Glutamatergic neuron (in vitro differentiated cells): ENCODE measurements at places on chromosomes 16 and 17.
A peak's percentile ranks its signal among the peaks of the same experiment; 100 is the strongest.

DNA sequence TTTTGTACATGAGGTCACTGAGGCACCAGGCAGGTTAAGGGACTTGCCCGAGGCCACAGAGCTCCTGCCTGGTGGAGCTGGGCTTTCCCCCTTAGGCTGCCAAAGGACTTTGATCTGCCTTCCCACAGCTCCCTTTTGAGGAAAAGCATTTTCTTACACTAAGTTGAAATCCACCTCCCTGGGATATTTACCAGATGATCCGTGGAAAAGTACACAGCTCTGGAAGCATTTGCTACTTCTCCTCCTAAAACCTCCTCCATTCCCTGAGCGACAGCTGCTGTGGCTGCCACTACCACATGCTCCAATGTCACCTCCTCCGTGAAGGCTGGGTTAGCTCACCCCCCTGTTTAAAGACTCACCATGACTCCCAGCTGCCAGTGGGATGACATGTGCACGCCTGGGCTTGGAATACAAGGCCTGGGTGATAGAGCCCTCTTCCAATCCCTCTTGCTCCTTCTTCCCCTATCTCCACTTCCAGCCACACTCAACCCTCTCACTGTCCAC, 1.2 kb upstream of the MPRIP start:
- DNase-seq: peak; percentile 79

DNA sequence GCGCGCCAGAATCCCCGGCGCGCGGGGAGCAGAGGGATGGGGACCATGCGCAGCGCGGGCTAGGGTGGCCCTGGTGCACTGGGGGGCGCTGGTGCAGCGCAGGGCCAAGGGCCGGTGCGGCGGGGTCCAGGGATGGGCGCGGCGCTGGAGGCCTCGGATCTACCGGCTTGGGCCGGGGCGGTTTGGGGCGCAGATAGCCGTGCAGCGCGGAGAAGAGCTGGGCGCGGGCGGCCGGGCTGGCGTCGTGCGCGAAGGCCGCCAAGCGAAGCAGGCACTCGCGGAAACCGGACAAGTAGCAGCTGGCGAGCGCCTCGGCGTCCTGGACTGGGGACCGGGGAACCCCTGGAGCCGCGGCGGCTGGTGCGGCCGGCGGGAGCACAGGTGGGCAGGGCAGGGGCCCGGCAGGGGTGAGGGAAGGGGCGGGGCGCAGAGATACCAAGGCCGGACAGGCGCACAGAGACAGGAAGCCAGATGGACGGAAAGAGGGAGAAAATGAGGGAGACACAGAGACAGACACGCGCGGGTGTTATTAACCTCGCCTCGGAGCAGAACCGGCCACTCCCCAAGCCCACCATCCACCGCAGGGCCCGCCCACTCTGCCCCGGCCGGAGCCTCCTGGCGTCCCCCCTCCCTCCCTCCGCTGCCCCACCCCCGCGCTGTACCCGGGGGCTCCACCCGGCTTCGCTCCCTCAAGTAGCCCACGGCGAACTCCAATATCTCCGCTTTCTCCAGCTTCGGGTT, 2.1 kb downstream of the HES7 start:
- peak; percentile 75 for DNase-seq

GRCh38 chr17:27496005-27496404, 39.8 kb downstream of the KSR1 start:
- DNase-seq: no peak

DNA sequence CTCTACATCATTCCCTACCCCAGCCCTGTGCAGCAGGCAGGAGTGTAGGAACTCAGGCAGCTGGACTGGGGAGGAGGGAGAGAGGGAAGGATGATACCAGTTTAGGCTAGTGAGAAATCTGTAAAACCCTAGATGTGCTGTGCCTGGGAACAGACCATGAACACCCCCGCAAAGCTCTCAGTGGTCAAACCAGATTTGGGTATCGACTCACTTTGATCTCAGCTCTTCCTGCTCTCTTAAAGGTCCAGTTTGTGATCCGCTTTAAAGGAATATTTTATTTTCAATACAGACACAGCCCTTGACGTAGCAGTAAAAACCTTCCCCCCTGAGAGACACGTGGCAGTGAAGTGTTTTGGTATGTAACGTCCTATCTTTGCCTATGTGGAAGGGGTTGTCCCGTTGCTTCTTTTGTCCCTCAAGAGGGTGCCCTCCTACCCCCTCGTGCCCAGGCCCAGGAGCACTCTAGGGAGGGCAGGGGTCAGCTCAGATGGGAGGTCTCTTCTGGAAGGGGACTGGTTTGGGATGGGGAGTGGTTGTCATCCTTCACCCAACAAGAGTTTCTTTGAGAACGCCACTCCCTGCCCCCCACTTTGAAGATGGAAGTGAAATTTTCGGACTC, 19.3 kb upstream of the TBX2 start:
- no peak for DNase-seq

GRCh38 chr17:45345246-45345553, 28.4 kb upstream of the MAP3K14 start:
- DNase-seq: no peak

DNA sequence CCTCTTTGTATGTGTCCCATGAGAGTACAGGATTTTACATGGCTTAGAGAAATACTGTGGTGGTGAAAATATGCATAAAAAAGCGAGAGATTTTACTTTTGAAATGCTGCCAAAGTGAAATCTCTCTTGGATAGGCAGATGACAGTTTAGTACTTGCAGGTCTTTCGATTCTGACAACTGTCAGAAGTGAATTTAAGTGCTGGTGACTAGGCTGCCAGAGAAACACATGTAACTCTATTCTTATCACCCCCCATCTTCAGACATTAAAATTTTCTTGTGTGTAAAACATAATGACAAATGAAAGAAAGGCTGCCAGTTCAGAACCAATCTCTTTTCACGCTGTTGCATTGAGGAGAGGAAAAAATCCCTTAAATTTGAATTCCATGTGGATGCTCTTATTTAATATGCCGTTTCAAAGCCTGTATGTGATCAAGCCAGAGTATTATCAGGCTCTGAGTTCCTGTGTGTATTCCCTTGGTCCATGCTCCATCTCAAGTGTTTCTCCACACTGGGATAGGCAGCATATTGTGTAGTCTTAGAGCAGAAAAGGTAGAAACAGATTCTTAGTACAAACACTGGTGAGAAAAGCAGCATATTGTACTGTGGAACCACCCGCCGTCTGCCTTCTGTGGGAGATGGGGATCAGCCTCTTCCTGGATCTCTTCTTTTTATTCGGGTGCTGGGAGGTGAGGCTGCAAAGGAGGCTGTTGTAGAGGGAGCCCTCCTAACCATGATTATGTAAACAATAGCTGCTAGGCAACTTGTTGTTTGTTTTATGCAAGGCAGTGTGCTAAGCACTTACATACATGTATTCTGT, 291.3 kb downstream of the WWOX start:
- no peak for DNase-seq

- DNase-seq: no peak
These were observed 76.9 kb downstream of the TEX14 start for GRCh38 chr17:58614859-58615459.

DNA sequence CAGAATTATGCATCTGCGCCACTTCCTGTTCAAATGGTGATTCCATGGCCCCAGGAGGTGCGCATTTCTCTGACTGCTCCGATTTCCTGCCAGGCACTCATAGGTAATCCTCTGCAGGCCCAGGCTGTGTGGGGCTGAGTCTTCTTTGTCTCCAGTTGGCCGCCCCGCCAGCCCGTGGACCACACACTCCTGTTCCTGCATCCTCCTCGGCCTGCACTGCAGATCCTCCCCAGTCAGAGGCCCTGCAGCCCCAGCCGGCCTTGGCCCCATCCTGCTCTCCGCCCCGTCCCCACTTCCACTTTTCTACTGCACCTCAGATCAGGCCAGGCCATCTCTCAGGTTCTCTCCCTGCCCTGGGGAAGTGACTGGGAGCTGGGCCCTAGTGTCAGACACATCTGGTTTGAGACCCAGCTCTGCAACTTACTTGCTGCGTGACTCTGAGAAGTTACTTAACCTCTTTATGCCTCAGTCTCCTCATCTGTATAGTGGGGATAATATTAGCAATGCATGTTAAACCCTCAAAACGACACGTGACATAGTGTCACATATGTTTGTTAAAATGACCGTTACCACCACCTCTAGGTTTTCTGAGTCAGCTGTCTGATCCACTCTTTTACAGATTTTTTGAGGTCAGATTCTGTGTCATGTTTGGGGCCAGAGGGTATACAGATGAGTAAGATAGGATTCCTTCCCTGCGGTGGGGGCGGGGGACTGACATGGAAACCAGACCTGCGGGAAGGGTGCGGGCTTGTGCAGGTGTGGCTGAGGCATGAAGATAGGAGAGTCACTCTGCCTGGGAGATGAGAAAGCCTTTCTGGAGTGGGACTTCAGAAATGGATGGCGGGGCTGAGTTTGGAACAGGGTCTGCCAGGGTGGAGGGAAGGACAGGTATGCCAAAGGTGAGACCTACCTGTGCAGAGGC, 12.8 kb downstream of the RAB11FIP4 start:
- DNase-seq: no peak

DNA sequence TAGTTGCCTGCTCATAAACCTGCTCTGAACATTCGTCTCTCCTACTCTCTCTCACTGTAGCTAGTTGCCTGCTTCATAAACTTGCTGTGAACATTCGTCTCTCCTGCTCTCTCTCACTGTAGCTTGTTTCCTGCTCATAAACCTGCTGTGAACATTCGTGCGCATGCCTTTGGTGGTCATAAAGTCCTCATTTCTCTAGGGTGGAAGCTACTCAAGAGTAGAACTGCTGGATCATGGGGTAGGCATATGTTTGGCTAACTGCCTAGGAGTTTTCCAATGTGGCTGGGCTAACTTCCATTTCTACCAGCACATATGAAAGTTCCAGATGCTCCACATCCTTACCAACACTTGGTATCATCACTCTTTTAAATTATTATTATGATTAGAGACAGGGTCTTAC, 174.6 kb upstream of the RPH3AL start:
- no peak for DNase-seq

DNA sequence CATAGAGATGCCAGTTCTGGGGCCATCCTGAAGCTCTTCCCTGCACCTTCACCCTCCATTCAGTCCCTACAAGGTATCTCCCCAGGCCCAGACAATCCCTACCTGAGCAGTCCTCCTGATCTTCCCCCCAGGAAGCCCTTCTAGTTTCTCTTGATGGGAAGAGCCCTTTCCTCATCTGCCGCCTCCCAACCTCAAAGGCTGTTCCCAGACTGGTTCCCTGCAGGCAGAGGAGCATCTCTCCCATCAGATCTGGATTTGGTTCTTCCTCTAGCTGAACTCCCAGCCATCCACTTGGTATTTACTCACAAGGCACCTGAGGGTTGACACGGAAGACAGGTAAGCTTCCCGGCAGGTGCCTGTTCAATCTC, 24.6 kb upstream of the PHB1 start:
- no peak for DNase-seq

DNA sequence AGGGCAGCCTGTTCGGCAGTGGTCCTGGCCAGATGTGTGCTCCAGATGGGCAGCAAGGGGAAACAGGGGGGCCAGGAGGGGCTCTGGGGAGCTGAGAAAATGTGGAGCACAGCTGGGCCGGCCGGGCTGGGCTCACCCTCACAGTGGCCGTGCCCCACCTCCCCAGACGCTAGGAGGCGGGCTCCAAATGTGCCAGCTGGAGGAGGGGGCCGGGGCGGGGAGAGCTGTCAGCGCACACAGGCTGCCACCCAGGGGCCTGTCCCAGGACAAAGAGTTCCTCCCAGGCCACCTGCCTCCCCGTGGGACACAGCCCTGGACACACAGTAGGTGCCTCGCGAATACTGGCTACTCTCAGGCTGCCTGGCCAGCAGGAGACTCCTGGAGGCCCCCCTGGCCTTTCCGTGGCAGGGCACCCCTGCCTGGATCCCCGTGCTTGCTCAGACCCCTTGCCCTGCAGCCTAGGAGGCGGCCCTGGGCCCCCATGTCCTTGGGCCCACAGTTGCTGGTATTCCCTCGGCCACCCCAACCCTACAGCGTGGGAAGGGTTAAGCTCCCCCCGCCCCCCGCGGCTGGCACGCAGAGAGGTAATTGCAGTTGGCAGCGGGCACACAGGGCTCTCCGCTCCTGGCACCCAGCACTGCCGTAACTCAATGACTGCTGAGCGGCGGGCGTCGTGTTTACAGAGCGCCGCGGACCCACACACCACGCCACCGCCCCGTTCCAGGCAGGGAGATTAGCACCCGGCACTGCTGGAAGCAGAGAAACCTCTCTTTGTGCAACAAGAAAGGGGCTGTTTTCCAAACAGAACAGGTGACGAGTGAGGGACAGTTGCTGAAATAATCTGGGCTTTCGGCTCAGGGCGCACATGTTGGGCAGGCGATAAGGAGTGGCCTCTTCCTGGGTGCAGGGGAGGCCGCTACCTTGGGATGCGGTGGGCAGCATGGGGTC, 32.2 kb downstream of the BAHCC1 start:
- no peak for DNase-seq

DNA sequence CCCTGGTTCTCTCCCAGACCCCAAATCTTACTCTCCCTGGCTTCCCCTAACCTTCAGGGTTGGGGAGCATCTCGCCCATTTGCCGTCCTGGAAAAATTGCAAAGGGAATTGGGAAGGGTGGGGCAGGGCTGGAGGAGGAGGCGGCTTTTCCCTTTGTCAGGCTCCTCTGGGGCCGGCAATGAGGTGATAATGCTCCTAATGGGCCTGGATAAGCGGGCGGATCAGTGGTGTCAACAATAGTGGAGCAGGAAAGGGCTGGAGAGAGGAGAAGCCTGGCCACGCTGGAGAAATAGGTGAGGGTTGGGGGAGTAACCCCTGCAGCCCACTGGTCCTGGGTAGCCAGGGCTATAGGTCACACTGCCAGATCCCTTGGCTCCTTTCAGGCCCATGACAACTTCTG, 12.3 kb downstream of the SCN4A start:
- no peak for DNase-seq

DNA sequence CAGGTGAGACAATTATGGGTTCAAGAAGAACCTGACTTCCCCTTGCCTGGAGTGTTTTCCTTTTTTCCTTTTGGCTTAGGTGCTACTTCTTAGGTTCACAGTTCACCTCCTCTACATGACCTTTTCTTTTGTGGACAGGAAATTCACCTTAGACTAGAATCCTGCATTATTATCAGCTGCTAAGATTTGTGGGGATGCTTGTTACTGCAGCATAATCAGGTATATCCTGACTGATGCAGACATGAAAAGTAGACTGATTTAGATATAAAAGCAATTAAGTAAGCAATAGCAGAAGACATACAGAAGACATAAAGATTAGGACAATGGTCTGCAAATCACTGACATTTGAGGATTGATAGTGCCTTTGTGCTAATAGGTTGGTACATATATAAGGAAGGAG, 168.3 kb downstream of the SALL1 start:
- DNase-seq: no peak

GRCh38 chr17:74757931-74758847, 9.8 kb downstream of the NHERF1 start:
- DNase-seq: no peak

DNA sequence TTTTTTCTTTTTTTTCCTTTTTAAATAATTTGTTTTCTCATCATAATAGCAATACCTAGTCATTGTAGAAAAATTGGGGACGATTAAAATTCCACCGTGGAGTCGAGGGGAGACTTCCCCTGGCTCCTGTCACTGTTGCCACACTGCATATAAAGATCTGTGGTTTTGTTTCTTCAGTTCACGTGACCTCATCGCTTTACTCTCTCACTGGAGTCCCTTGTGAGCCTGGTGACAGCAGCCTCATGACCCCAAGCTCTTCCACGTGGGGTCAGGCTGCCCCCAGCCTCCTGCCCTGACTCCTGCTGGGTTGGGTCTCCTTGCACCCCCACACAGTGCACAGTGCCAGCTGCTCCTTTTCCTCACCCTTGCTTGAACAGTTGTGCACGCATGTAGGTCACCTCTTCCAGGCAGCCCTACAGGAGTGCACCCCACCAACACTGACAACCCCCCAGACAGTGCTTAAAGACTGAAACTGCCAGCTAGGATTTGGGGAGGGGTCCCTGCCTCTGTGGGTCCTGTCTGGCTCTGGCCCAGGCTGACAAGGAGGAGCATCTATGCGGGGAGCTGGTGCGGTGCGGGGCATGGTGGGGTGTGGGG, 7.3 kb upstream of the METRNL start:
- no peak for DNase-seq
